Pulmonary artery endothelial cell (primary cell): ENCODE measurements at places on chromosomes 4 and X. TPM values are rescaled to one million over a fixed set of nuclear protein-coding genes. Genes with fewer than 3 reads are reported as not detected.

GRCh38 chrX:154490021-154490413 is 412 bp downstream of the SLC10A3 start:
- DNase-seq, result no peak

DNA sequence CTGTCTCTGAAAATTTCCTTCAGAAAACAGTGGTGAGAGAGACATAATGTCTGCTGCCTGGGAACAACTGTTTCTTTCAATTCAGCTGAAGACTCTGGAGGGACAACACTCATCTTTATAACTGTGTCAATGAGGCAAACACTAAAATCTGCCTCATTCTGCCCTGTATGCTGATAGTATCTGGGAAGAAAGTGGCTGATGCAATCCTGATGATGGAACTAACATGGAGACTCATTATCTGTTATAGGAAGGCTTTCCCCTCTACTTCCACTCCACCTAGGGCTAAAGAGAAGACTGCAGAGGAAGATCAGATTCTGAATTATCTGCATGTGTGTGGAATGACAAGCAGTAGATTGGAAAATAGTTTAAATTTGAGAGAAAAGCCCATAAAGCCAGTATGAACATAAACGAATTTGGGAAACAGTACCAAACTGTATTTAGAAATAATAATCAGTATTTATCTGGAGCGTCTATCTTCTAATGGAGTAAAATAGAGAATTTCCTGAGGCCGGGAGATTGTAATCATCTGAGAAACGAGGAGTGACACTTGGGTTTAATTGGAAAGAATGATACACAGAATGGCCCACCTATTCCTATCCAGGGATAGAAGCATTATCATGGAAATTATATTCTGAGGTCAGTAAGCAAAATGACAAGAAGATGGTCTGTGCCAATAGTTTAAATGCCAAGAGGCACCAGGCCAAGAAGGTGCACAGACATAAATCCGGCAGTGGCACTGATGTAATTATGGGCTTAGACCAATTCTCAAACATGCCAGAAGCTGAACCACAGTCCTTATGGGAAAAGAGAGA is 85.4 kb downstream of the SHISA3 start:
- DNase-seq, result no peak

DNA sequence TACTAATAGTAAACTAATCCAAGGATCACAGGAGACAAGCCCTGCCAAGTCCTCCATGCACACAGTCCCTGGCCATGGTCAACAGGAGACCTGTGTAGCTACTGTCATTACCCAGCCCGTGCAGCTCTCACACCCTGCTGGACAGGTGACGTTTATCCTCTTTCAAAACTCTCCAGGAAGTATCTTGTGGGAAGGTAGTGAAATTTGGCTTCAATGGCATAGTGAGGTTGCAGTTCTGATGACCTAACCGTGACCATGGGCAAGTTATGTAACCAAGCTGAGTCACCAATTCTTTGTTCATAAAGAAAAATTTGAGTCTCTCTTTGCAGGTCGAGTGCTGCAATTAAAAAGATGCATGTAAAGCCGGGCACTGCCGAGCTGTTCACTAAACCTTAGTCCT is 11.3 kb upstream of the SLC2A9 start:
- no peak for DNase-seq

DNA sequence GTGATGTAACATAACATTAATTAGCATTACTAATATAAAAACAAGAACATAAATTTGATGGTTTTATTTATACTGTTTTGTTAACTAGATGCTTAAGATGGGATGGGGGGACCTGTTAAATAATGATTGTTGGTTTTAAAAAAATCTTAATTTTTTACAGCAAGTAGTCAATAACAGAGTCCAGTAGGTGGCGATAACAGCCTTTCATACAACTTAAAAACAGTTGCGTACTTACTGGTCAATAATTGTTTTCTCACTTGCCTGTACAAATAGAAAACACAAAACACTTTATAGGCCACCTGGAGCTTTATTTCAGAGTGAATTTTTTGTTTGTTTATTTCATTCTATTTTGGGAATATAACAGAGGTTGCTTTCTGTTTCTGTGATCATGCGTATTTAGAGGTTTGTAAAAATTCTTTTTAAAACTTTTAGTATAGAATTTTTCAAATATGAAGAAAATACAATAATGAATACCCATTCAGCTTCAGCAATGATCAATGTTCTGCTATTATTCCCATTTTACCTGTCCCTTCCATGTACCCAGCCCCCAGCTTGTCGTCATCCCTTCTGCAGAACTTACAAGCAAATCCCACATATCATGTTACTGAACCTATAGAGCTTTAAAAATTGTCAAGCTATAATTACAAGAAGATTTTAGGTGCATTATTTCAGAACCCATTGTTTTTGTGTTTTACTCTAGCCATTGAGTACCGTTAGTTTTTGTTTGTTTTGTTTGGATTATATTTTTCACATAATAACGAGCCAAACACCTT is 97.1 kb downstream of the MRPL1 start:
- peak; percentile 24 for DNase-seq

- DNase-seq, result no peak
Measured at GRCh38 chr4:176001151-176002006, 64.3 kb upstream of the WDR17 start.

- no peak for DNase-seq
Measured at GRCh38 chrX:3286196-3286945, 60.1 kb downstream of the MXRA5 start.

DNA sequence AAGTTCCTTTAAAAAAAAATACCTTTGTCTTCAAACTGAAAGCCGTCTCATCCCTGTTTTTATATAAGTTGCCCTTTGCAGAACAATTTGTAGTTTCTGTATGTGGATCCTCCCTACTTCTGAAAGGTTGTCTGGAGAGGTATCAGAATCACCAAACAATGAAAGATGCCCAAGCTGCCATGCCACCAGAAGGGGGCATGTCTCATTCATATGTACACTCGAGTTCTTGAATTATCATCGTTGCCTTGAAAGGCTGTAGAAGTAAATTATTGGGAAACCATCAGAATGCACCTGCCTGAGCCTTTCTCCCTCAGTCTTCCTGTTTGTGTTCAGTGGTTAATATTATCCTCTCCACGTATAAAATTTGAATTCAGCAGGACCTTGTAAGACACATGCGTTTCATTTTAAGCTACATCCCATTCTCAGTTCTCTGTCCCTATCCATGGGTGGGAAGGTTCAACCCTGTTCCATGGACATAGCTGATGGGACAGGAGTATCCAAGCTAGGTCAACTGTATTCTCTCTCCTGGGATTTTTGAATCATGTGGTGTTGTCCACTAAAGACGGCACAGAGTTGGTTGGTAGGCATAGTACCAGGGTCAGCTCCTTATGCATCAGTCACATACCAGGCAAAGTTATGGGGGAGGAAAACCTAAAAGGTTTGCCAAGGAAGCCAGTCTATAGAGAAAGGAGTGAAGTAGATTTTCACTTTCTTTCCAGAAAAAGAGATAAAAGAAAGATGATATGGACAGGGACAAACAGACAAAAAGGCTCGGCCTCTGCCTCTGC is 24.0 kb downstream of the GALNT7 start:
- no peak for DNase-seq

GRCh38 chr4:88659055-88659889 is 38.4 kb downstream of the NAP1L5 start:
- peak; percentile 47 for DNase-seq

- no peak for DNase-seq
Measured at GRCh38 chrX:14051416-14051815, 21.7 kb upstream of the GEMIN8 start.

DNA sequence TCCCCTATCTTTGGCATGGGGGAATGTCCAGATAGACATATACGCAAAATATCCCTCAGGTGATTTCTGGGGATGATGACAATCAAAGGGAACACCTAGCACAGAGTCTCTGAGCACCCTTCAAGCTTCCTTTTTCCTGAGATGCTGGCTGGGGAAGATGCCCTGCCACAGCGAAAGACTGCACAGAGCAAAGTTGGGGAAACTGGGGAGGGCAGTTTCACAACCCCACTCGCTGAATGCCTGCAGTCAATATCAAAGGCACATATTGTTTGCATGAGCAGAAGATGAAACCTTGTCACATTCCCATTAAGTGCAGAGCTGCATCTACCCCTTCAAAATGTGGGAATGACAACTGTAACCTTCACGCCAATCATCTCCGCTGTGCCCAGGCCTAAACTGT is 2.6 kb downstream of the GPC4 start:
- DNase-seq, result no peak

DNA sequence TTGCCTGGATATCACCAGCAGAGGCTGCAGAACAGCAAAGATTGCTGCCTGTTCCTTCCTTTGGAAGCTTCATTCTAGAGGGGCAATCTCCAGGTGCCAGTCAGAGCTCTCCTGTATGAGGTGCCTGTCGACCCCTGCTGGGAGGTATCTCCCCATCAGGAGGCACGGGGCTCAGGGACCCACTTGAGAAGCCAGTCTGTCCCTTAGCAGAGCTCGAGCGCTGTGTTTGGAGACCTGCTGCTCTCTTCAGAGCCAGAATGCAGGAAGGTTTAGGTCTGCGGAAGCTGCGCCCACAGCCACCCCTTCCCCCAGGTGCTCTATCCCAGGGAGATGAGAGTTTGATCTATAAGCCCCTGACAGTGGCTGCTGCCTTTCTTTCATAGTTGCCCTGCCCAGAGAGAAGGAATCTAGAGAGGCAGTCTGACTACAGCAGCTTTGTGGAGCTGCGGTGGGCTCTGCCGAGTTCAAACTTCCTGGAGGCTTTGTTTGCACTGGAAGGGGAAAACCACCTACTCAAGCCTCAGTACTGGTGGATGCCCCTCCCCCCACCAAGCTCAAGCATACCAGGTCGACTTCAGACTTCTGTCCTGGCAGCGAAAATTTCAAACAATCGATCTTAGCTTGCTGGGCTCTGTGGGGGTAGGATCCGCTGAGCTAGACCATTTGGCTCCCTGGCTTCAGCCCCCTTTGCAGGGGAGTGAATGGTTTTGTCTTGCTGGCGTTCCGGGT is 57.9 kb downstream of the DKK2 start:
- no peak for DNase-seq

DNA sequence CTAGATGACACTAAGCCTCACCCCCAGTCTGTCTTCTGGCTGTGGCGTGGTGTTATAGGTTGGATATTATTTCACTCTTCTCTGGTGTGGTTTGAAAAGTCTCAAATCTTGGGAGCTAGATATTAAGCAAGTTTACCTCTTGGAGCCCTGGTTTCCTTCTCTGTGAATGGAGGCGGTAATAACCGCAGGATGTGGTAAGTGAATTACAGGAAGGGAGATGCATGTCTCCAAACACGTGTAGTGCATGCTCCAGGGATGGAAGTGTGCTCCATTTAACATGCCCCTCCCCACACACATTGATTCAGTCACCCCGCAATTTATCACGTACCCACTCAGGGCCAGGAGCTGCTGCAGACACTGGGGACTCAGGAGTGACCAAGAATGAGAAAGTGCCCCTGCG is 4.9 kb downstream of the ZNF275 start:
- no peak for DNase-seq

GRCh38 chrX:30153175-30153880 is 62.0 kb upstream of the MAGEB2 start:
- no peak for DNase-seq

DNA sequence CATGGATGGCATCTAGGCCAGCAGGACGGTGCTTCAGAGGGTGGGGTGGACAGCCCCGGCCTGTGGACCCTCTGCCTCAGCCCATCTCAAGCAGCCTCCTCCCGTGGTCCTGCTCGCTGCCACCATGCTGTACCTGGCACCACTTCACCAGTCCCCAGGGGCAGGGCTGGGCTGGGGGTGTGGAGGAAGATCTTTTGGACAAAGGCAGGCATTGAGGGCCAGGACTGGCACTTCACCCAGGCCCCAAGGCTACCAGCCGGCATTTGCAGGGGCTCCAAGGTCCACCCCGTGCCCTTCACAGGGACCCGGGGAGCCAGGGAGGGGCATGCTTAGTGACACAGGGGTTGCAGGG is 713 bp downstream of the PLXNB3 start:
- DNase-seq, result no peak

- DNase-seq, result no peak
Measured at GRCh38 chrX:124354648-124355047, 8.3 kb downstream of the SH2D1A start.

GRCh38 chr4:185834088-185834487 is 22.1 kb upstream of the SORBS2 start:
- no peak for DNase-seq

- no peak for DNase-seq
Measured at GRCh38 chr4:123312116-123312515, 84.5 kb upstream of the SPRY1 start.

- no peak for DNase-seq
Measured at GRCh38 chr4:100130491-100130890, 59.8 kb downstream of the DDIT4L start.

- DNase-seq, result no peak
Measured at GRCh38 chr4:124486423-124486822, 226.1 kb downstream of the ANKRD50 start.

DNA sequence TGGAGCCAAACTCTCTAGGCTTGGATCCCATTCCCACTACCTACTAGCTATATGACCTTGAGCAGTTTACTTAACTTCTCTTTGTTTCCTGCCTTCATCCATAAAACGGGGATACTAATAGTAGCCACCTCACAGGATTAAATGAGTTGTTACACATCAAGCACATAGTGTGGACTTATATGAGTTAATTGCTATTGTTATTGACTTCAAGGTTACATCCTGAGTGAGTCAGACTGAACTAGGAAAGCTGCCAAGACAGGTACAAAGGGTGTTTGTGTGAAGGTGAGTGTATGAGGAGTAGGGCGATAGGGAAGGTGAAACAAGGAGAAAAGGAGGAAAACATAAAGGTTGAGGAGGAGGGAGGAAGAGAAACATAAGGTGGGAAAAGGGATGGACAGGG is 32.2 kb downstream of the TFDP3 start:
- DNase-seq, result no peak

GRCh38 chr4:76611616-76612207 is 176.7 kb downstream of the SHROOM3 start:
- no peak for DNase-seq

- no peak for DNase-seq
Measured at GRCh38 chrX:153818571-153819383, 11.6 kb downstream of the PDZD4 start.

DNA sequence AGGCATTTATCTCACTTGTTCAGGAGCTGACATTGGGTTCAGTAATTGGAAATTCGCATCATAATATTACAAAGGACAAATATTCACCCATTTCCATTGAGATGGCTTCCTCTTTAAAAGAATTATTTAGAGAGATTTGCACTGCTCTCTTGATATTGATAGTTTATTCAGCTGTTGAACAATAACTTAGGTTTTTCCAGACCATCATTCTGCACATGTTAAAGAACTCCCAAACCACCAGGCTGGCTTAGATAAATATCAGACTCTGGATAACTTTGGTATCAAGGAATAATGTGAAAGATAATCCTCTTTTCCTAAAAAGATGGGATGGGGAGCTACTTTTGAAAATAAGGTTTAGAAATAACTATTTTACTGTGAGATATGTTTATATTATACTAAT is 154.0 kb downstream of the GASK1B start:
- no peak for DNase-seq

GRCh38 chrX:75074475-75074874 is 81.6 kb downstream of the ABCB7 start:
- DNase-seq, result no peak

Gene SLC9B1
- total RNA-seq, result 0.59 and 0.67 TPM in 2 replicates

Gene MAGEA11
- total RNA-seq, result not detected in 2 replicates

Gene ADD1
- total RNA-seq, result 161 and 205 TPM in 2 replicates

Gene FAM156B
- 8.1 and 8.9 TPM in 2 replicates for total RNA-seq

Gene FGFRL1
- 13.7 and 16.4 TPM in 2 replicates for total RNA-seq

Gene TRPC5OS
- total RNA-seq, result not detected in 2 replicates

Gene NLGN3
- 0.04 and 0.13 TPM in 2 replicates for total RNA-seq

Gene TGIF2LX
- not detected in 2 replicates for total RNA-seq

Gene RWDD4
- 19.7 and 23.6 TPM in 2 replicates for total RNA-seq

Gene KLHL34
- total RNA-seq, result not detected in 2 replicates

Gene TBCK
- total RNA-seq, result 10.7 and 38.2 TPM in 2 replicates
